ENCODE measurements at places on chromosomes 13 and 19.
A peak's percentile ranks its signal among the peaks of the same experiment; 100 is the strongest.

DNA sequence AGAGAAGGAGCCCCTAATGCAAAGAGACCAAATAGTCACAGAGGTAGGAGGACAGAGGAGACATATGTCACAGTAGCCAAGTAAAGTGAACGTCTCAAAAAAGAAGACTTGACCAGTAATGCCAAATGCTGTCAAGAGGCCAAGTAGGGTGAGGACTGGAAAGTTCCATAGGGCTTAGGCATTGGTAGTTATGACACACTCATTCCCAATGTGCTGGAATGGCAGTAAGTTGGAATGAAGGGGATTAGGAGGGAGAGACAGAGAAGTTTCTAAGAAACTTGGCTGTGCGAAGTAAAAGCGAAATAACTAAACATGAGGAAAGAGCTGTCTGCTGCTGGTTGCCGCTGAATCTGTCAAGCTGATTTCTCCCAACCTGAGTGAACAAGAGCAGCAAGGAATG lies 14.9 kb upstream of the FRY start:
- no peak for DNase-seq

DNA sequence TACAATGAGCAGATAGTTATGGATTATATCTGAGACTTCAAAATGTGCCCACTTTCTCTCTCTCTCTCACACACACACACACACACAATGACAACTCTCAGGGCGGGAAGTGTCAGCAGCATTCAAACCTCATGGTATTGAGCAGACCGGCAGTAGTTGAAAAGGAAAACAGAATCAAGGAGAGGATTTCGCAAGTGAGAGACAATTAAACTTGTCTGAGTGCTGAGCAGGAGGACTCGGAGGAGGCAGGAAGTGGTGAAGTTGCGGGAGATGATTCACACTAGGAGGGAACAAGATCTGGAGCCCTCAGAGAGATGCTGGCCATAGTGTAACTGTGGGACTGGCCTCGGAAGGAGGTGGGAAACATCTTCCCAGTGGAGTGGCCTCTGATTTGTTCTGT lies 353.1 kb downstream of the EFNB2 start:
- DNase-seq = no peak

DNA sequence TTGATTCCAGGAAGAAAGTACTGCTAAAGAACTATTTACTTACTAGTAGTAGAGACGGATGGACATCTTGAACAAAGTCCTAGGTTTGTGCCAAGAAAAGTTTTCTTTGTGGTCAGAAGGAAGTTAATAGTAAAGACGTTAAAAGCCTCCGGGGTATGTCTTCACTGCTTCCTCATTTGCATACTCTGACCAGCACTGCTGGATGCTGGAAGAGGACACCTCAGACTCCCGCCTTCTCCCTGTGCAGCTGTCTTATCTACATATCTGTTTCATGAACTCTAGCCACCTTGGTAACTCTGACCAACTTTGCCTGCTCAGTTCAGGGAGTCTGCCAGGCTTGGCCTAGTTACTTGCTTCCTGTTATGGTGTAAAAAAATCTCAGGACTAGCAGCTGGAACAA lies 1109.1 kb upstream of the MIR17HG start:
- no peak for DNase-seq

- DNase-seq = no peak
Measured at GRCh38 chr19:10965398-10965797, 4.6 kb downstream of the SMARCA4 start.

GRCh38 chr13:114096031-114096485 lies 36.4 kb downstream of the RASA3 start:
- no peak for DNase-seq

DNA sequence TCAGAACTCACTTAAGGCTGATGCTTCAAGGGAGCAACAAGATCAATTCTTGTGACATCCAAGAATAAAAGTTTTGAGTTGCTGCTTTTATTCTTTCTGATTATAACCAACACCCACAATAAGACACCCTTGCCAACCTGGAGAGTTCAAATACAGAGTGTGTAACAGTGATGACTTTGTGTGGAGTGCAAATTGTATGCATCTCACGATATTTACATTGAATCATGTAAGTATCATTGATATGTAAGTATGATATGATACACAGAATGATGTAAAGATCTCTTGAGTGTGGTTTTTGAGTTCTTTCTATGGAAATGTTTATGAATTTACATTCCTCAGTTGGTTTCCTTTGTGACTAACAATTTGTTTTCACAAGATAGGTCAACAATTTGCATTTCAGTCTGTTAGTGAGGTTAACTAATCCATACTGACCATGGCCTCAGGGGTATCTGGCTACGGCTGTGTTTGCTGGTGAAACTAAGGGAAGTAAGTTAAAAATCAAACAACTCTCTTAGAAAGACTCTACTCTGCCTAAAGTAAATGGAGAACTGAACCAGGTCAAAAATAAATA lies 12.4 kb downstream of the LHFPL6 start:
- DNase-seq = no peak

DNA sequence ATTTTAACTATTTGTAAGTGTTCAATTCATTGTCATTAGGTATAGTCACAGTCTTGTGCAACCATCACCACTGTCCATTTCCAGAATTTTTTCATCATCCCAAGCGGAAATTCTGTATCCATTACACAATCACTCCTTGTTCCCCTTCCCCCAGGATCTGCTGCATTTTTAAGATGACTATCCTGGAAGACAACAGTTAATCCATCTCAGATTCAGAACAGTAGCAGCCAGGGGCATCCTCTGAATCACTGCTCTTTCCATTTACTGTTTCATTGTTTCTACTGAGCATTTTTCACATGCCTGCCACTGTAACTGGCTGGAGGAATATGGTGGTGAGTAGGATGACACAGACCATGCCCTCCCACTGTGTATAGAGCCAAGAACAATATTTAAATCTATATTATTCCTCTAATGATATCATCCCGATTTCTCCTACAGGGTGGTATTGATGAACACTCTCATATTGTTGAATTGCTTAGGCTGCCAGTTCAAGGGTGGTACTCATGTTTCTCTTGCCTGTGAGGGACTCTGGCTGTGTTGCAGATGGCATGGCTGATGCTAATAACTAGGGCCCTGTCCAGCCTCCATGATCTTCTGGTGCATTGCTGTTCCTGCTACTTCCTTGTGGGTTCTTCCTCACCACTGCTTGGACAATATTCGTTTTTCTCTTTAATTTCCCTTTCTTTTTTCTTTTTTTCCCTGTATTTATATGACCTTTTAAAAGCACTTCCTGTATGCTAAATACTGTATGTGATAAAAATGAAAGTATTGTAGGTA lies 59.0 kb downstream of the WDFY2 start:
- DNase-seq = no peak

DNA sequence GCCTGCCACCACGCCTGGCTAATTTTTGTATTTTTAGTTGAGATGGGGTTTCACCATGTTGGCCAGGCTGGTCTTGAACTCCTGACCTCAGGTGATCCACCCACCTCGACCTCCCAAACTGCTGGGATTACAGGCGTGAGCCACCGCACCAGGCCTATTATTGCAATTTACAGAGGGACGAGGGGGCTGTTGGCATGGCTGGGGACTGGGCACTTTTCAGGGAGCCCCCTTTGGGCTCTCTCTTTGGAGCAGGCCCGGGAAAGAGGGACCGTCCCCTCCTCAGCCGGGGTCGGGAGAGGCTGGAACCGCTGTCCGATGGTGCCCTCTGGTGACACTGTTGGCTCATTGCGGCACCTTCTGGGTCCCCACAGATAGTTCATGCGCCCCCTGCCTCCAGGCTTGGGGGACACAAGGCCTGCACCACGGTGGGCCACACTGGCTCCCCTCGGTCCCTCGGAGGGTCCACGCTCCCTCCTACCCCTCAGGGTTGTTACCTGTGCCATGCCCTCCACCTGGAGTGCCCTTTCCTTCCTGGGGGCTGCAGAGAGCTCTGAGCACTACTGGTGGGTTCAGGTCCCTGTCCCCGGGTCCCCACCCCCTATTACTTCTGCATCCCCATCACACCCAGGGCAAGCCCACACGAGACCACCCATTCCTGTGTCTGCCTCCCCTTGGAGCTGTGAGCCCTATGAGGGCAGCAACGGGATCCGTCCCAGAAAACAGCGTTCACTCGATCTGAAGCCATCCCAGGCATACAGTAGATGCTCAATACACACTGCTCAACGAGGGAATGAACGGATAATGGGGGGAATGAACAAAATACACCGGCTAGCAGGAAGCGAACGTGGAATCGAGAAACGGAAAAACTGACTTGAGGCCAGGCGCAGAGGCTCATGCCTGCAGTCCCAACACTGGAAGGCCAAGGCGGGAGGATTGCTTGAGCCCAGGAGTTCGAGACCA lies 12.5 kb downstream of the FEM1A start:
- peak; percentile 69 for DNase-seq

- no peak for DNase-seq
Measured at GRCh38 chr13:94233401-94233800, 246.1 kb downstream of the DCT start.

DNA sequence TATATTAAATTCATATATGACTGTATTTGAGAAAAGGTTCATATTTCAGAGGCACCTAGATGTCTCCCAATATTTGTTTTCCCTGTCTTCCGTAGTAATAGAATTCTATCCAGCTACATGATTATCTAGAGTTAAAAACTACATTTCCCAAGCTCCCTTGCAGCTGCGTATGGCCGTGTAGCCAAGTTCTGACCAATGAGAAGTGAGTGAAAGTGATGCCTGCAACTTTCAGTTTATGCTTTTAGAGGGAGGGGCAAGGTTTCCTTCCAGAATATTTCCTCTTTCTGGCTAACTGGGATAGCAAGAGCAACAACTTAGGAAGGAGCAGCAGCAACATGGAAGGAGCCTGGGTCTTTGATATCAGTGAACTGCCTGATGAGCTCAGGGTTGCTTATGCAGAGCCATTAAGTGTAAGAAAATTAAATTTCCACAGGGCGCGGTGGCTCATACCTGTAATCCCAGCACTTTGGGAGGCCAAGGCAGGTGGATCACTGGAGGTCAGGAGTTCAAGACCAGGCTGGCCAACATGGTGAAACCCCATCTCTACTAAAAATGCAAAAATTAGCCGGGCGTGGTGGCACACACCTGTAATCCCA lies 23.2 kb upstream of the CYP2A13 start:
- DNase-seq = peak; percentile 6

DNA sequence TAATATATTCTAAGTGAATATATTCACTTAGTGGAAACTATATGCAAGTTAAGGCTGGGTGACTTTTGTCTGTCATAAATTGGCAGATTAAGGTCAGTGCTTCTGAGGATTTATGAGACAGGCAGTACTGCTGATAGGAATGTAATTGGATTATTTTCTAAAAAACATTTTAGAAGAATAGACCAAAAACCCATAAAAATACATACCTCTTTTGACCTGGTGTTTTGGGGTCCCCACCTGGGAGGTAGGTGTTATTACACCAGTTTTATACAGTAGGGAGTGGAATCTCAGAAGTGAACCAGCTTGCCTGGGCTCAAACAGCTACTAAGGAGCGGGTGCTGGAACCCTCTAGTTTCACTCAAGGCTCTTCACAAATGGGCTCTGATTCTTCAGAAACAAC lies 25.3 kb downstream of the COG3 start:
- peak; percentile 39 for DNase-seq

DNA sequence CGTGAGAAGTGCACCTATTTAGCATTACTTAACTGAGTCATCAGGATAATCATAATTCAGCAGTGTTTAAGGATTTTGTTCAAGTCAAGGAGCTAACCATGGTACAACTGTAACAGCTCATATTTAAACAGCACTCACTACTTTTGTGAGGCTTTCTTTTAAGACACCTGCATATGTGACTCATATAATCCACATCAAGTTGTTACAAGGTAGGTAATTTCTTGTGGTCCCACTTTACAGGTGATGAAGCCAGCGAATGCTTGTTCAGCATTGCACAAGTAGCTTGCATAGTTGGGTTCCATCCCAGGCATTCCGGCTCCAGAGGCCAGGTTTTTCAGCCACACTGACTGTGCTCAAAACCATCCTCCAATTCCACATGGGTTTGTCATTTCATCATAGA lies 569.2 kb downstream of the MYO16 start:
- DNase-seq = no peak

GRCh38 chr19:41699231-41699967 lies 9.0 kb upstream of the CEACAM5 start:
- no peak for DNase-seq

DNA sequence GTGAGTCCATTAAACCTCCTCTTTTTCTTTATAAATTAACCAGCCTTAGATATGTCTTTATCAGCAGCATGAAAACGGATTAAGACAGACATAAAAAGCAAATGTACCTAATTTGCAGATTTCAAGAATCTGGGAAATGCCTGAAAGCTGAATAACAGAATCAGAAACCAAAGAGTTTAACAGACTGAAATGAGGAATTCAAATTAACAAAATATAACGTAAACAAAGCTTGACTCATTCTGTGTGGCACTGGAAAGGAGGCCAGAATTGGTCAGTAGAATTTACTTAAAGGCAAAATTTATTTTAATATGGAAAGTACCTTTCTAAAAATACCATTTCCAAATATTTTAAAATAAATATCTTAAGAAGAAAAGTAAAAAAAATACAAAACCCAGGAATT lies 540.6 kb upstream of the HTR2A start:
- DNase-seq = no peak

GRCh38 chr19:32647361-32647760 lies 27.6 kb downstream of the ANKRD27 start:
- no peak for DNase-seq

DNA sequence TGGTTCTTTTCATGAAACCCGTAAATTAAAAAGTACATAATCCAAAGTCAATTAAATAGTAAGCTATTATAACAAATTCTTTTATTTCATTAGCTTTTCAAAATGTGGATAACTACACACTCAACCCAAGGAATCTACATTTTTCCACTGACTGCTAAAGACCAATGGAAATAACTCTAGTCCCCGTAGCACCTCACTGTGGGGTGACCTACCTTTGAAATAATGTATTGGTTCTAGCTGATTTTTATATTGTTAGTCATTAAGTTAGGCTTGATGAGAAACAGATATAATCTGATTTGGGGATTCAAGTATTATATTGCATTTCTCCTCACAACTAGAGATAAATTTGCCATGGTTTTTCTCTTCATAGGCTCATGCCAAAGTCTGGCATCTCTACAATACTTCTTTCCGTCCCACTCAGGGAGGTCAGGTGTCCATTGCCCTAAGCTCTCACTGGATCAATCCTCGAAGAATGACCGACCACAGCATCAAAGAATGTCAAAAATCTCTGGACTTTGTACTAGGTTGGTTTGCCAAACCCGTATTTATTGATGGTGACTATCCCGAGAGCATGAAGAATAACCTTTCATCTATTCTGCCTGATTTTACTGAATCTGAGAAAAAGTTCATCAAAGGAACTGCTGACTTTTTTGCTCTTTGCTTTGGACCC lies 37.3 kb downstream of the KL start:
- DNase-seq = no peak

DNA sequence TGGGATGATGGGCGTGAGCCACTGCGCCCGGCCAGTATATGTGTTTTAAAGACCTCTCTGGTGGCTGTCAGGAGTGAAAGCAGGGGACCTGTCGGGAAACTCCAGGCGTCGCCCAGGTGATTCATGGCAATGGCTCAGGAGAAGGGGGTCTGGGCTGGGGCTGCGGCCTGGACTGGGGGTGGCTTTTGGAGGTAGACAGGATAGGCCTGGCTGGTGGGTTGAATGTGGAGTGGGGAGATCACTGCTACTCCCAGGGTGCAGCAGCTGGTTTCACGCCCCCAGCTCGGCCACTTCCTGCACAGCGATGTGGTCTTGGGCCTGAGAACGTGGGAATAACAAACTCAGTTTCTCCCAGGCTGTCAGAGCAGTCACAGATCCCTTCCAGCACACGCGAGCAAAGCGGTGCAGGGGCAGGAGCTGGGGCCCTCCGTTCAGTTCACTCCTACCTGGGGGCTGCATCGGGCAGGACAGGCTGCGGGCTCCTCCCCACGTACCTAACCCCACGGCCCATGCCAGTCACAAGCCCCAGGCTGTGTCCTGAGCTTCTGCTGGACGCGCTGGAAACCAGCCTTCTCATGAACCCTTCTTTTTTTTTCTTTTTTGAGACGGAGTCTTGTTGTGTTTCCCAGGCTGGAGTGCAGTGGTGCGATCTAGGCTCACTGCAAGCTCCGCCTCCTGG lies 18.9 kb downstream of the KDM4B start:
- DNase-seq = no peak

Data from CD4-positive, alpha-beta T cell treated with Interleukin-21 for 1 hour (primary cell).